NCI-H748 treated with DMSO at 0.1 percent for 48 hours (cell line): ENCODE measurements at places on chromosomes 1 and 21.

DNA sequence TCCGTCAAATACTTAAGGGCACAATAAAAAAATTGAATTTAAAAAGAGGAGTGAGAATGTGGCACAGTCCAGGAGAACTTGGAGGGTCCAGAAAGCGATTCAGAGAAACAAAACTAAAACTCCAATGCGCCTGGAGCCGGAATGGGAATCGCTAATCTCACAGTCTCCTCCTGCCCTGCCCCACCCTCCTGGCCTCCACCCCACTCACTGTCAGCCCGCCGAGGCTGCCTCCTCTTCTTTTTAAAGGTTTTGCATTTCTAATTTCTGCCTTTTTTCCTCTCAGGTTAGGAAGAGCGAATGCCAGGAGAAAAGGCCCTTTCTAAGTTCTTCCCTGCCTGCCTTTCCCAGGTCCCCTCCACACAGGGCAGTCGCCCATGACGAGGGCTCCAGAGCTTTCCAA lies 135.3 kb downstream of the ZBTB18 start:
- DNase-seq = no peak

DNA sequence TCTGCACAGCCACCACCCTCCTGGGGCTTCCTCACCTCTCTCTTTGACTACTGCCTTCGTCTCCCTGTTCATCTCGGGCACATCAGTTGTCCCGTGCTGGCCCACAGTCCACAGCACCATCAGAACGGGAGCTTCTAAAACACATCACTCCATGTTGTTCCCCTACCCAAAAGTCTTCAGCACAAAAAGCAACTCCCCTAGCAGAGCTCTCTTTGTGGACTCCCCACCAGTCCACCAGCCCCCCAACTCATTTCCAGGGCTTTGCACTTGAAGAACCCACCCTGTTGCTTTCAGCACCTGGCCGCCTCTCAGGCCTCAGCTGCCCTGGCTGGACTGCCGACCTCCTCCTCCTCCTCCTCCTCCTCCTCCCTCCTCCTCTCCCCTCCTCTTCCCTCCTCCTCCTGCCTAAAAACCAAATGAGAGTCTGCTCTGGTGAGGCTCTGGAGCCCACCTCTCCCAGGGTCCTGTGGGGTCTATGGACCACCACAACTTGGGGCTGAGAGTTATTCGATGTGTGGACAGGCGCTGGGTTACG lies 251.2 kb upstream of the VAMP3 start:
- no peak for DNase-seq

DNA sequence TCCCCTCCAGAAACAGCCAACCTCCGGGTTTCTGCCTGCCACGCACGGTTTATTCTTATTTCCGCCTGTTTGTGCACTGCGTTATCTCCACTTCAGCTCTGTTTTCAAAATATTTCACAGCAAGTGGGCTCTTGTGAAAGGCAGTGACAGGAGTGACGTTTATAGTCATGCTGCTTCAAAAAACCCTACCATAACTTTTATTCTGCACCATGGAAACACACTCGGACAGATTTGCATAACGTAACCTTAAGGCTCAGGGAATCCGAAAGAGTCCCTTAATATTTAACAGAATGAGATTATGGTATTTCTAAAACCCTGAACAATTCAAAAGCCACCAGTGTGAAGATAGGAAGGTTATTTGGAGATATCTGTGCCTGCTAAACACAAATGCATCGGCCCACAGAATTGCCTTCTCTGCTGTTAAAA lies 782 bp upstream of the SDE2 start:
- no peak for DNase-seq

DNA sequence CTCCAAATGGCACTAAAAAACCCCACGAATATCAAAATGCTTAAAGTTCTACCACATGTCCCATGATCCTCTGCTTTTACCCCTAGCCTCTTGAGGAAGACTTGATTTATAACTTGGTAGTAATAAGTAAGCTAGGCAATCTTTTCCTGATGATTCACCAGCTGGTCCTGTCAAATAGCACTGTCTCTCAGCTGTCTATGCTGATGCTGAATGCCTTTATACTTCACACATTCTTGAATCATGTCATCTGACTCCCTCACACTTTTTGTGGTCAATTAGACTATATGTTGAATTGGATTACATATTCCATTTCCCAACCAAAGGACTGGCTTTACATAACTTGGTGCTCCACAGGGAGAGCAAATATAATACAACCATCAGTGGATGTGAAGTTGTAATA lies 16.6 kb downstream of the C21orf91 start:
- DNase-seq = no peak

GRCh38 chr1:194829492-194829891 lies 1643.1 kb upstream of the B3GALT2 start:
- no peak for DNase-seq
